ENCODE measurements at places on chromosomes 7 and 10. TPM values are rescaled to one million over a fixed set of nuclear protein-coding genes. Genes with fewer than 3 reads are reported as not detected.

SCART1 gene
- total RNA-seq, result 1.3 TPM

DNA sequence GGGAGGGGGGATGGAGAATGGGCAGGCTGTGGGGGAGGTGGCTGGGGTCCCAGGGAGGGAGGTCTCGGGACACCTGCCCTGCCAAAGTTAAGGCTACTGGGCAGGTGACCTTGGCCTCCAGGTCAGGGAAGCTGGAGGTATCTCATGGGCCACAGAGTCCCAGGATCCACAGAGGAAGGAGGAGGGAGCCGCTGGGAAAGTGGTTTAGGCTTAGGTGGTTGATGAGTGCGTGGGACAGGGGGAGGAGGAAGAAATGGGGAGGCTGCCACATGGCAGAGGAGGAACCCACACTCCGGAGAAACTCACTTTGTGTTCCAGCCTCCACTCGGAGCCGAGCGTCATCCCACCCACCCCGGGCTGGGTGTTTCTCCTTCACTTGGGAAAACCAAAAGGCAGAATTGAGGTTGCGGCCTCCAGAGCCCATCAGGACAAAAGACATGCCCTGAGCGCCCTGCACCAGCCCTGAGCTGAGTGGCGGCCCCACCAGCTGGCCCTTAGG, 46.1 kb downstream of the ASB13 start:
- DNase-seq, result no peak

DNA sequence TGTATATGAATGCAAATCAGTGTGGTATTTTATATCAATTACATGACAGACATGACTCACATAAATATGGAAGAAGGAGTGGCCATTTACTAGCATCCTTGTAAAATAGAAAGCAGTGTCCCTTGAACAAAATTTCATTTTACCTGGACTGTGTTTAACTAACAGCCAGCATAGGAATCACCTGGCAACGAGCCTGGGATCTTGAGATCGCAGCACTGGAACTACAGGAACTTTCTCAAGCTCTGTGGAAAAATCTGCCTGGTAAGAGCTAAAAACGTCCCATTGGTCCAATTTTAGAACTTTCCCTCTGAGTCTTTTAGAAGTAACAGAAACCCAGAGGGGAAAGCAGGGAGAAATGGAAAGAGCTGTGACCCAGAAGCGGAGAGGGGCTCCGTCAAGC, 68.9 kb upstream of the AMPH start:
- DNase-seq, result no peak

DNA sequence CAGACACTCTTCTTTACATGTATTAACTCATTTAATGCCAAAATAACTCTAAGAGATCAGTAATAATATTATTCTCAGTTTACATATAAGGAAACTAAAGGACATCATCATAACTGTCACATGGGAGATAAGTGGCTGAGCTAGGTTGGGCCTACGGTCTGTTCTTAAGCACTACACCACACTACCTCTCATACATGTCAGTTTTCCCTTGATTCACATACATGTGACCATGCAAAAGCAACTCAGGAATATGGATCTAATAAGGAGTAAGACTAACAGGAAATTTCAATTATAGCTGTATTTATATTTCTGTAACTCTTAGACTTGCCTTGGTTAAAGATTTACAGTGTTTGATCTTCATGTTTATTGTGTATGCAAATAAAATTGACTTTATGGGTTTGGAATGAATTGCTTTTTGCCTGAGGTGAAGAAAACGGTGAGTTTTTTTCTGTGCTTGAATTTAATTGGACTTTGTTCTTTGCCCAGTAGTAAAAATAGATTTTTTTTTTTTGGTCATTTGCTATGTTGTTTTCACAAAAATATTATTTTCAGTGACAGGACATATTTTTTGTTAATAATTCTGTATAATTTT, 69.7 kb downstream of the CYP51A1 start:
- no peak for DNase-seq

- DNase-seq, result no peak
Observed at GRCh38 chr7:25897261-25897782, 254.7 kb upstream of the NFE2L3 start.

- DNase-seq, result no peak
Observed at GRCh38 chr10:31574577-31574976, 255.6 kb downstream of the ZEB1 start.

AZGP1 gene
- not detected for total RNA-seq

FAM180A gene
- total RNA-seq, result not detected

DNA sequence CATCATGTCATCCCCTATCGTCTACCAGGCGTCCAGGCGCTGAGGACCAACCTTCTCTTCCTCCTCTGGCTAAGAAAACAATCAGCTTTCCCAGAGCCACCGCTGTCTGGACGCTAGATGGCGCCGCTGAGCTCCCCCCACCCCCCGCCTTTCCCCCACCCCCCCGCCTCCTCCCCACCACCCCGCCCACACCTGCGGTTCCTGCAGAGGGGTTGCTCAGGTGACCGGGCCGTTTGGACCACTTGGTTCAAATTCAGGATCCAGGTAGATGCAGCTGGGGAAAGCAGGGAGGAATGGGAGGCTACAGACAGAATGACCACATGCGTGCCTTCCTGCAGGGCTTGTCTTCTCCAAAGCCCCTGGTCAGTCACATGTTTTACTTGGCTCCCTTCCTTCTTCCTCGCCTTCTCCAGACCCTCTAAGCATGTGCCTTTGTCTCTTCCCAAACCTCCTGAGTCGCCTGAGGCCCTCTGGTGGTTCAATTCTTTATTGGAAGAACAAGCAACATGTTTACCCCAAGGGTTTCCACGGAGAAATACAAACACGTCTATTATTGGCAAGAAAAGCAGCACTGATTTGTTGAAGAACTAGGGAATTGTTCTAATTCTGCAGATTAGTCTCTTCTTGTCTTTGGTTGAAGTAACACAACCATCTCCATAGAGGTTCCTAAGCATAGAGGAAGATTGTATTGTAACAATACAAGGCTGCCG, 24.7 kb downstream of the AOC1 start:
- DNase-seq, result peak; percentile 66

STYXL1 gene
- 78.0 TPM for total RNA-seq

ADRB1 gene
- total RNA-seq, result 0.22 TPM

DNA sequence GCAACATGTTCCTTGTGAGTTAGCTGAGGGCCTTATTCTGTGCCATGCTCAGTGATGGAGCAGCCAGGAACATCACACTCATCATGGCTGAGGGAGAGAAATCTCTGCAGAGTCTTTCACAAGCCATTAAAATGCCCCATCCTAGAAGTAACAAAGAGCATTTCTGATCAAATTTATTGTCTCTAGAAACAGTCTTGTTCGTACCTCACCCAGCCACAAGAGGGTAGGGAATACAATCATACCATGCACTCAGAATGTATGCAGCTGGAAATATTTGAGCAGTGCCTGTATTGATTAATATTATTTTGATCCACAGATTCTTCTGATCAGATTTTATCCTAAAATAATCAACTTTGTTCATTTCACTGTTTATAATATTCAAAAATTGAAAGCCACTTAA, 17.3 kb downstream of the VPS26A start:
- DNase-seq, result no peak

- DNase-seq, result no peak
Observed at GRCh38 chr10:35059481-35059880, 30.7 kb downstream of the CUL2 start.

GHRHR gene
- total RNA-seq, result not detected

GRCh38 chr7:137839903-137840779, 6.6 kb downstream of the DGKI start:
- no peak for DNase-seq

CALHM3 gene
- not detected for total RNA-seq

DNA sequence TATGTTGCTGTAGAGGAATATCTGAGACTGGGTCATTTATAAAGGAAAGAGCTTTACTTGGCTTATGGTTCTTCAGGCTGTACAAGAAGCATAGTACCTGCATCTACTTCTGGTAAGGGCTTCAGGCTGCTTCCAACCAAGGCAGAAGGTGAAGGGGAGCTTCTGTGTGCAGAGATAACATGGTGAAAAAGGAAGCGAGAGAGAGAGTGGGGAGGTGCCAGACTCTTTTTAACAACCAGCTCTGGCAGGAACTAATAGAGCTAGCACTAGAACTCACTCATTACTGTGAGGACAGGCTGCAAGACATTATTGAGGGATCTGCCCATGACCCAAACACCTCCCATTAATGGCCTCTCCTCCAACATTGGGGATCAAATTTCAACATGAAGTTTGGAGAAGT, 94.5 kb downstream of the KIF20B start:
- no peak for DNase-seq

OR2A5 gene
- total RNA-seq, result not detected

DNA sequence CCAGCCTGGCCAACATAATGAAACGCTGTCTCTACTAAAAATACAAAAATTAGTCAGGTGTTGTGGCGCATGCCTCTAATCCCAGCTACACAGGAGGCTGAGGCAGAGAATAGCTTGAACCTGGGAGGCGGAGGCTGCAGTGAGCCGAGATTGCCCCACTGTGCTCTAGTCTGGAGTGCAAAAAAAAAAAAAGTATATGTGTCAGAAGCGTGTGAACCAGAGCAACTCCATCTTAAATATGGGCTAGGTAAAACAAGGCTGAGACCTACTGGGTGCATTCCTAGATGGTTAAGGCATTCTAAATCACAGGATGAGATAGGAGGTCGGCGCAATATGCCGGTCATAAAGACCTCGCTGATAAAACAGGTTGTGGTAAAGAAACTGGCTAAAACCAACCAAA, 6.2 kb downstream of the CCL24 start:
- no peak for DNase-seq

- no peak for DNase-seq
Observed at GRCh38 chr10:114665406-114665805, 7.3 kb upstream of the ABLIM1 start.

- no peak for DNase-seq
Observed at GRCh38 chr7:120852700-120853099, 5.2 kb downstream of the TSPAN12 start.

- DNase-seq, result no peak
Observed at GRCh38 chr7:1975581-1975980, 257.2 kb downstream of the MAD1L1 start.

DNA sequence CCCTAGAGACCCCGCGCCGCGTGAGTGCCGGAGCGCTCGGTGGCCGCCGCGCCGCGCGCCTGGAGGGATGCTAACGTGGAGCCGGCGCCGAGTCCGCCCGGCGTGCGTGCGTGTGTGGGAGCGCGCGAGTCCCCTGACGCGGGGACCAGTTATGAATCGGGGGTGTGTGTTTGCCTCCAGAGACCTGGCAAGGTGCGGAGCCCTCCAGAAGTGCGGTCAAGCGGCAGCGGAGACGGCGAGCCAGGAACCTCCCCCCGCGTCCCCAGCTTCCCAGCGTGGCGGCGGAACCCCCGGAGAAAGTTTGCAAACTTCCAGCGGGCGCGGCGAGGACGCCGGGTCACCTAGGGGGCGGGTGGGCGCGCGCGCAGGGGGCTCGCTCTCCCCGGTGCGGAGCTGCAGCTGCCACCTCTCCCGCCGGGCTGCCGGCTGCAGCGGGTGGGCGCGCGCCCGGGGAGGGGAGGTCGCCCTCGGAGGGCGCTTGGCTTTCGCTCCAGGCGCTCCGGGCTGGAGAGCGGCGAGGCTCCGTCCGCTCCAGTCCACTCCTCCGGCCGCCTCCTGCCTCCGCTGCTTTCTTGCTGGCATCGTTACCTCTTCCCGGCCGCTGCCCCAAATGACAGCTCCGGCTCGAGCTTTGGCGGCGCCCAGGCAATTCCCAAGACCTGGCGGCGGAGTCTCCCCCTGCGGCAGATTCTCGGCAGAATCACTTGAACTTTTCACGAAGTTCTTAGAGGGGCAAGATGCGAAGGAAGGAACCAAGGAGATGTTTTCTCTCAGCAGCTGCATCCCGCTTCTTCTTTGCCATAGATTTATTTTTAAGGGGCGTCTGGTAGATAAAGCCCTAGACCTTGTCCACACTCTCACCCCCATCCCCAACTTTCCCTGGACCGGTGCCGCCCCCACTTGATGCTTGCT, 2.3 kb upstream of the CREB5 start:
- DNase-seq, result no peak

- DNase-seq, result no peak
Observed at GRCh38 chr10:22676435-22676834, 37.9 kb downstream of the PIP4K2A start.

DNA sequence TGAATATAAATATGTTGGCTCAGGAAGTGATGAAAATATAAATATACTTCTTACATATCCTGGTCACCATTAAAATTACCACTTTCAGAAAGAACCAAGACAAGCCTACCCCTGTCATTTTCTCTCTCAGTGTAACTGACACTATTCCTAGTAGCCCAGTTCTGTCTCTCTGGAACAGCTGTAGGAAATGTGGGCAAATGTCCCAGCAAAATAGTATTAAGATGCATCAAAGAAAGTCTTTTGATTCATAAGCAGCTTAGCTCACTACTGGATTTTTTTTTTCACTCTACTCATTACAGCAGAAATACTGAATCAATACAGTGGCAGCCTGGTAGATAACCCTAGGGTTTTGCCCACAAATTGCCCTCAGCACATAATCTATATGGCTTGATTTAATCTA, 290.9 kb downstream of the DNAJB9 start:
- no peak for DNase-seq

SRI gene
- total RNA-seq, result 92.0 TPM

TMEM229A gene
- total RNA-seq, result not detected

DNA sequence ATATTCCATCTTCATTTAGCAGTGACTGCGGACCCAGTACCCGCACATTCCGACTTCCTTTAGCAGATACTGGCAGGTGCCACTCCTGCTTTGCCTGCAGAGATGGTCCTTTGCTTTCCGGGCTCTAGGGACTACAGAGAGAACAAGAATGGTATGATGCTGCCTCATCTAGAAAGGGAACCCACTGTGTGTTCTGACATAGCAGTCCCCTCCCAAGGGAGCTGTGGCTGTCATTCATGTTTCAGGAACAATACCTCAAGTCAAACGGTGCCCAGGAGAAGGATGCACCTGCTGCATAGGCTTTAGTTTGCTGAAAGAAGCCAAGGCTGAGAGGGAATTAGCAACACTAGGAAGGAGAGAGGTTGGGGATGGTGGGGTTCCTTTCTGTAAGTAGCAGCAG, 15.9 kb upstream of the TMEM72 start:
- DNase-seq, result no peak

DNA sequence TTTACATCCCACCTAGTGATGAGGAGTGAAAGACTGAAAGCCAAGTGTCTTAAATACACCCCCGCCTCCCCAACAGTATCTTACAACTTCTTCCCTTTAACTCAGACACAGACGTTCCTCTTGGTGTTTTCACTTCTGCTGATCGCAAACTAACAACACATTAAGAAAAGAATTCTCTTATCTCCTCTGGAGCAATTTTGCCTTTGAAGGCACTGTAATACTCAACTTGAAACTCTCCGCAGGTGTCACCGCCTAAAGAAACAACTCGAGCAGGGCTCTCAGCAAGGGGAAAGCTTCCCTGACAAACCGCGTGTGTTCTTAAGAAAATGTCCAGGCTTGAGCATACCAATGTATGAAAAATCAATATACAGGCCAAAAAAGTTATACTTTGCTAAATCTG, 452 bp downstream of the SEMA3C start:
- DNase-seq, result no peak

DNA sequence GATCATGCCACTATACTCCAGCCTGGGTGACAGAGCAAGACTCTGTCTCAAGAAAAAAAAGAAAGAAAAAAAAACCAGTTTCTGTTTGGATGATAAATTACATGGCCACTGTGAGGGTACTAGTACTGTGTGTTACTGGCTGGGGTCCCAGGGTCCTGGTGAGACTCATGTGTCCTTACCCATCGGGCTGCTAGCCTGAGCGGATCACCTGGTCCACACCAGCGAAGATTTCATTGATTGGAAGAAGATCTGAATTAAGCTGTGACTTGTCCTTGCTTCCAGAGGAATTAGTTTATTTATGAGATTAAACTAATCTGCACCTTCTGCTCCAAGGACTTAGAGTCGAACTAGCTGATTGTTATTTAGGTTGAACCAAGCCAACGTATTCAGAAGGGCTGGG, 40.0 kb upstream of the BAMBI start:
- no peak for DNase-seq

- no peak for DNase-seq
Observed at GRCh38 chr10:47042780-47043750, 131.8 kb downstream of the PTPN20 start.
